ENCODE measurements at places on chromosomes 7 and 10.

DNA sequence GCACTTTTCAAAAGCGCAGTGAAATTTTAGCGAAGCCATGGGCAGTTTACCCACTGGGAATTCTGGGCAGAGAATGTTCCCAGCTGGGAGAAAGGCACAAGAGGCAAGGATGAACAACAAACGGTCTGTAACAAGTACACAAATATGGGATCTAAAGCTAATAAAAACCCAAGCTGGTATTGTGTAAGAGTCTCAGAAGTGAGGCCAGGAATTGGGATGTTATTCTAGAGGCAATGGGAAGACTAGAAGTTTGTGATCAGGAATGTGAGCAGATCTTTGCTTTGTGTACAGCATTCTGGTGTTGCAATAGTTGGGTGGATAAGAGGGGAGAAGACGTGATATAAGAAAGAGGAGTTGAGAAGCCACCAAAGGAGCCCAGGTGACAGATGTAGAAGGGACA lies 15.0 kb downstream of the FZD9 start:
- no peak for DNase-seq

- DNase-seq = no peak
Measured at GRCh38 chr7:100489824-100490223, 6.1 kb downstream of the NYAP1 start.

GRCh38 chr7:90903841-90904240 lies 307.7 kb downstream of the CDK14 start:
- no peak for DNase-seq

DNA sequence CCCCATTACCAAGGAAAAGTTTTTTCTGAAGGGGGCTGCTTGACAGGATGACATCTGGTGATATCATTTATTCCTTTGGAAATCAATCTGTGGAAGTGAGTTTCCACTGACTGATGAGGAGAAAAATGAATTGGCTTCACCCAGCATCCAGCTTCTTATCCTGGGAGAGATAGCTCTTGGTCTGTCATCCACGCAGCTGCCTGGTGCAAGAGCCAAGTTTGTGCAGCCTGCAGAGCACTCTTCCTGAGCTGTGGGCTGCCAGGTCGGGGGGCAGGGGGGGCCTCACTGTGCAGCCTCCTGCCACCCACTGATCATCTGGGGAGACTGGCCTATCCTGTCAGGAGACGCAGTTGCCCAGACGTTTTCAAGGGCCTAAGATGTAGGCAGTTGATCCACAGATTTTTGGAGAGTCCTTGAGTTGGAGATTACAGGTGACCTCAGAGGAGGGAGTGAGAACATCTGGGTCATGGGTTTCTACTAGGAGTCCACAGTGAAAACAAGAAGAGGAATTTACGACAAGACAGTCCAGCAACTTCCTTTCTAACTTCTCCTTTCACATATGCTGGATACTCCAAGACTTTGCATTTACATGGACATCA lies 75.4 kb downstream of the EGFR start:
- DNase-seq = no peak

- no peak for DNase-seq
Measured at GRCh38 chr7:137934941-137935883, 66.7 kb downstream of the CREB3L2 start.

DNA sequence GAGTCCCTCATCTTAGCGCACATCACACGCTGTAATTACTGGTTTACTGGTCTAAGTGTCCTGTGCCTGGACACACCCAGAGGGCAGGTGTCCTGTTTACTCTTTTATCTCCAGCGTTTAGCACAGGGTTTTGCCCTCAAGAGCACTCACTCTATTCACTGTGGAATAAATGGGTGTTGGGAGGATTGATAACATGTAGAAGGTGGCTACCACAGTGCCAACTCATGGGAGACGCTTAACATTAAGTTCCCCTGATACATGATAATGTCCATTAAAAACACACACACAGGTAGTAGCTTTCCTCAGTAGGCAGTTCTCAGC lies 96.1 kb upstream of the EFCAB10 start:
- no peak for DNase-seq

- no peak for DNase-seq
Measured at GRCh38 chr7:76347710-76348109, 11.1 kb downstream of the YWHAG start.

- DNase-seq = no peak
Measured at GRCh38 chr7:126993626-126994213, 259.0 kb downstream of the GRM8 start.

Measured in activated T-helper 1 cell treated with anti-CD3 and anti-CD28 coated beads, Interleukin-12 subunit alpha, Interleukin-12 subunit beta, Interleukin-2, Interleukin-4 antibody, amounts not matched to agents 30 ng/mL and 10 ng/mL and 1 ng/mL, durations not matched to agents 14 hours and 24 hours and 36 hours (primary cell).